Stimulated activated CD4-positive, alpha-beta T cell treated with anti-CD3 and anti-CD28 coated beads, TNF-alpha, amount 100 ng/mL, for 24 hours (primary cell): ENCODE measurements at places on chromosomes 7 and 10.

GRCh38 chr7:26151953-26152781 is at the start of gene NFE2L3:
Gene NFE2L3, plus strand, starts transcription at chr7:26152198. Its CDS starts 301 bp downstream, at chr7:26152499.
- peak; percentile 64 for DNase-seq

GRCh38 chr7:41809529-41809939 is 106.6 kb upstream of the INHBA start:
- DNase-seq, result no peak

- DNase-seq, result no peak
These were observed 818 bp upstream of the SUPV3L1 start for GRCh38 chr10:69179089-69179742.

DNA sequence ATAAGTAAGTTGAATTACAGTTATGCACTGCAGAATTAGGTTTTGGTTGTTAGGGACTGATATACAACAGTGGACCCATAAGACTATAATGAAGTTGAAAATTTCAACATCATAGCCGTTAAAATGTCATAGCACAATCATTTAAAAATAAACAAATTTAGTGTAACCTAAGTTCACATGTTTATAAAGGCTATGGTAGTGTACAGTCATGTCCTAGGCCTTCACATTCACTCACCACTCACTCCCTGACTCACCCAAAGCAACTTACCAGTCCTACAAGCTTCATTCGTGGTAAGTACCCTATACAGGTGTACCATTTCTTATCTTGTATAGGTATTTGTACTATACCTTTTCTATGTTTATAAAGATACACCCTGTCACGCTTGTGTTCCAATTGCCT is 113.7 kb downstream of the RAB11FIP2 start:
- no peak for DNase-seq

DNA sequence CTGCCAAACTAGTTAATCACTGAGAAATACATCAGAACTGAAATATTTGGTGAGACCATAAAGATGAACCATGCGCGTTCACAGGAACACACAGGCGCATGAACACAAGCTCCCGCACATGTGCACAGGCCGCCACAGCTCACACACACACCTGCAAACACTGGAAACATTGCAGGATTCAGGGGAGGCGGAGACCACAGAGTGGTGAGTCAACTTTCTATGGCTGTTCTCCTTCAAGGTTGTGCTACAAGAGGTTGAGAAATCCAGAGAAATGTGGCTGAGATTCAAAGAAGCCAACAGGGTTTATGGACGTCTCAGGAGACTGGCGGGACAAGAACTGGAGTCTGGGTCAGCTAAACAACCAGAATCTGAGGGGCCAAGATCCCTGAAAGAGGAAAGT is 17.8 kb downstream of the ESYT2 start:
- DNase-seq, result peak; percentile 70

- DNase-seq, result no peak
These were observed 462 bp downstream of the KIAA1549 start for GRCh38 chr7:138980563-138981291.

DNA sequence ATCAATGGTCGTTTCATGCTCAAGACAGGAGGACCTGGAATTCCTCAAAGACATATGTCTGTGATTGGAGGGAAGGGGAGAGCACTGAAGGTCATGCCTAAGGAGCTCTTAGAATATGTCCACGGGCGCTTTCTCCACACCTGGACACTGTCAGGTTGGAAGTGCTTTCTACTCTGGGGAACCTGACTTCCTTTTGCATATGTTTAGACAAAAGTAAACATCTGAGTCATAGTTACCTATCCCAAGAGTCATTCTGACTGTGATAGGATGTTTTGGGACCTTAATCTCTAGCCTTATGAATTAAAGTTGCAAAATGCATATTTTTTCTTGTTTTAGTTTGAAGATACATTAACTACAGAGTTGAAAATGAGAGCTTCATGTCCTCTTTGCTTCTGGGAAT is 251.7 kb downstream of the KLF6 start:
- DNase-seq, result no peak

GRCh38 chr10:120926611-120927010 is 75.4 kb downstream of the WDR11 start:
- DNase-seq, result no peak

DNA sequence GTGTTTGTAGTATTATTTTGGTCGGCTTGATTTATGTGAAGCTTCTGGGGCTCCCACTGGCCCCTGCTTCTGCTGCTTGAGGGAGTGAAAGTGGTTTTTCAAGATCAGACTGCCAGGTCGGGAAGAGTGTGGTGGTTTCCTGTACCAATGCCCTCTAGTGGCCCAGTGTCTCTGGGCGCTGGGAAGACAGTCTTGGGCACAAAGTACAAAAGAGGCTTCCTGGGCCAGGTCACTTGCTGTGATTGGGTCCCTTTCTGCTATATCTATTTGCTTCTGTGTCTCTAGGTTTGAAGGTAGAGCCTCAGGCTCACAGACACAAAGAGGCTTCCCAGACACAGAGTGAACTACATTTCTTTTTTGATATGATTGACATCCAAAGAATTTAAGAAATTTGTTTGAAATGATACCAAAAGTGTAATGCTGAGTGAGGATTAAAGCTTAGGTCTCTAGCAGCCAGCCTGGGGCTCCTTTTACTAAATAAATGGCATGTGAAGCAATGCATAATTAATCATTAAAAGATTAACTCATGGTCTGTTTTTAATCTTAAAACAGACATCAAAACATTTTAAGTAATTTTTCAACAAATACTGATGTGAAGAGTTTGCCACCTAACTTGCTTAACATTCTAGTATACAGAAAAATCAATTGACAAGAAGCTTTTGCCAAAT is 36.3 kb downstream of the ABCB1 start:
- DNase-seq, result peak; percentile 5

GRCh38 chr10:132602614-132603013 is 65.0 kb downstream of the INPP5A start:
- no peak for DNase-seq

GRCh38 chr7:129522088-129522970 is 20.0 kb downstream of the SMKR1 start:
- DNase-seq, result no peak

GRCh38 chr7:35555386-35555785 is 139.5 kb downstream of the HERPUD2 start:
- DNase-seq, result no peak

DNA sequence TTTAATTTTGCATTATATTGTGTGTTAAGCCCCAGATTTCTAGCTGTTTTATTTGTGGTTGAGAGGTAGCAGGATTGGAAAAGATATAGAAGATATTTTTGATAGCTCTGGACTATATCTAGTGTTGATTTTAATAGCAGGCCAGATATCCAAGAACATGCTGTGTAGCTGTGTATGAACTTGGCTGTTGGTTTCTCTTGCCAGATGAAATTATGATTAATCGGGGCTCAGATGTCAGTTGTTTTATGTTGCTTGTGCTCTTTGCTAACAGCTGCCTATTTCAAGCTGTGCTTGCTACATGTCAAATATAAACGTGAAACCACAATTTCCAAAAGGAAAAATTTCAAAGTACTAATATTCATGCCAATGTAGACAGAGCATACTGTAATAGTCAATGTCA is 141.1 kb downstream of the GRM3 start:
- DNase-seq, result no peak

GRCh38 chr10:78894841-78895195 is 173.9 kb upstream of the ZMIZ1 start:
- no peak for DNase-seq

DNA sequence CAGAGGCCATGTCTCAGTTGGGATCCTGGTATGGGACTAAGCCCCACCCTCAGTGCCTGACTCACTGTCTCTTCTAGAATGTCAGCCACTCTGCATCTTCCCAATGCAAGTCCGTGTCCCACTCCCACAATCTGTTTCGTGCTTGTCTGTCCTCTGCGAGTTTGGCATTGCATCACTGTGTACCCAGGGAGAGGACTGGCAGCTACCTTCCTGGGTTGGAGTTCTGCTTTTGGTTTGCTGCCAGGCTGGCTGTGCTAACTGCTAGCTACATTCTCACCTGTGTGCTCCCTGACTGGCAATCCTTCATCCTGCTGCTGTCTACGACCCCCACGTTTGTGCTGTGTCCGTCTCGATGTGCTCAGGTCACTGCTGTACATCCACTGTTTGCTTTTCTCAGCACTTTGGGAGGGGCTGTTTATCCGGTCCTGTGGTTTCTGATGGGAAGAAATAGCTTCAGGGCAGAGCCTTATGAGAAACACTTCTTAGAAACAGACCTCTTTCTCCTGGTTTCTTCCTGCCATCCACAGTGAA is 56.0 kb upstream of the GLI3 start:
- no peak for DNase-seq

GRCh38 chr7:138549082-138549481 is 89.0 kb downstream of the TRIM24 start:
- DNase-seq, result no peak

DNA sequence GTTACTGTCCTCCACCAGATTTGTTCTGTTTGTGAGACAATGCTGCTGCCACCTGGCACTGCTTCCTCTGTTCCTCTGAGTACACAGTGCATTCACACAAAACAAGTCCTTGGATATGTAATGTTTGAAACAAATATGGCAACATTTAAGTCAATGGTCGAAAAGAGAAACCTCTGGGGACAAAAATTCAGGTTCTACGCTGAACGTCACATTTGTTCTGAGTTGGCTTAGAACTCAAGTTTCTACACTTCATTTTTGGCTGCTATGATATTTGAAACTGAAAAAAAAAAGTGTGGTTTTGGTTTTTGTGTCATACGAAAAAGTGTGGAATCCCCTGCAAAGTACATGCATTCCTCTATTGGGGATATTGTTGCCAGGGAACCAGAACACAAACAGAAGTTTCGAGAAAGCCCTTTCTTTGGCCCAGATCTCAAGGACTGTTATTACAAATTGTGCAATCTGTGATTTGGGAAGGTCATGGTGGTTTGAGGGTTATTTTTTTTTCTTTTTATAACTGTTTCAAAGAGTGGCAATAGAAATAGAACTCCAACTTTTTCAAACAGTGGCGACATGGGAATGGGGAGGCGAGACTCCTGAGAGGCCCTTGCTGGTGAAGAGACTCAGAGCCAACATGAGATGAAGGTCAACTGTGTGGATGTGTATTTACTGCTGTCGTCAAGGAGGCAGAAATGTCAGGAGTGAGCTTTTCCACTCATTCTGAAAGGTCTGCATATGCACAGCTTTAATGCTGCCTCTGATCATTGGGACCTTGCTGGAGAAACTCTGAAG is 127.5 kb downstream of the CUBN start:
- peak; percentile 27 for DNase-seq

DNA sequence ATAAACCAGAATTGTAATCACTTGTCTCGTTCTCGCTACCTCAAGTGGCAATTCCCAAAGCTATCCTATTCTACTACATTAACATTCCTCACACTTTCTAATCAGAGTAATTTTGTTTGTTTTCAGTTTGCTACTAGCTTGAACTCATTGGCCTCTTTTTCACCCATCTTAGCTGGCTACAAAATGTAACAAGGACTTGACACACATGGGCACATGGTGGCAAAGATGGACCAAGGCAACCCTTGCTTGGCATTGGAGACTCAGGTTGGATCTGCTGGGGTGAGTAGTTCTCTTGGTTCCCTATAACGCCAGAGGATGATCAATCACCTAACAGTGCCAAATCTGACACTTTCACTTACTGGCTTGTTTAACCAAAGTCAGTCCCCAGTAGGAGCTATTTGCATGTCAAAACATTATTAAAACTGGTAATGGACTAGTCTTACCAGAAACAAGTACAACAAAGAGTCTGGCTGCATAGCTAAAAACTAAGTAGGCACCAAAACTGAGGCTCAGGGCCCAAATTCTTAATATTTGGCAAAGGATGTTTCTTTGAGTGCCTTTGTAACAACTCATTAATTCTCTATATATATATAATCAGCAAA is 1.9 kb downstream of the USP6NL start:
- no peak for DNase-seq

DNA sequence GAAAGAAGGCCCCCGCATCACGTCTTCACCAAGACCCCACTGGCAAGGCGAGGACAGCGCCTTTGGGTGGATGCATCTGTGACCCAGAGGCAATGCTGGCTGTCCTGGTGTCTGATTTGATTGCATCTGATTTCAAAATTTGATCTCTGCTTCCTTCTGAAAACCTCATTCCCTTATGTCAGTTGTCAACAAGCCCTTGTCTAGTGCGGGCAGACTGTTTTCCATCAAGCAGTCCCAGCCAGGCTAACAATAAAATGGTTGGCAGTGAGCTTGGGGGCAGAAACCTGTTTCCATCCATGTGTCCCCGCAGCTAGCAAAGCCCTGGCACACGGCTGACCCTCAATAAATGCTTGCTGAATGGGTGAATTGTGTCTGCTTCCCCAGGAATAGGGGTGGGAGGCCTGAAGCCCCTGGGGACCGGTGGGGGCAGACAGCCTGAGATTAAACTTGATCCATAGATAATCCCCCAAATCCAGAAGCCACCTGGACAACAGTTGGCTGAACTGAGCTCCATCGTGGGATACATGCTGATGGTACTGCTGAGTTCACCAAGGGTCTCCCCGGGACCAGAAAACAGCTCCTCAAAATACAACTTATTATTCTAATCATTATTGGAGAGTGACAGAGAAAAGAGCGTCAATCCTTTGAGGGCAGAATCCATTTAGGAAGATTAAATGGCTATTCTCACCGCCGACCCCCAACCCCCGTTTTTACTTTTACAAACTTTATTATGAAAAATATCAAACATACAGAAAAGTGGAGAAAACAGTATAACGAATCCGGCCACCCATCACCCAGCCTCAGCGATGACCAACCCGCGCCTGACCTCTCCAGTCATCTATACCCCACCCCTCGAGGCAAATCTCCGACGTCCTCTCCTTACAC is 912 bp upstream of the DUSP5 start:
- DNase-seq, result no peak

DNA sequence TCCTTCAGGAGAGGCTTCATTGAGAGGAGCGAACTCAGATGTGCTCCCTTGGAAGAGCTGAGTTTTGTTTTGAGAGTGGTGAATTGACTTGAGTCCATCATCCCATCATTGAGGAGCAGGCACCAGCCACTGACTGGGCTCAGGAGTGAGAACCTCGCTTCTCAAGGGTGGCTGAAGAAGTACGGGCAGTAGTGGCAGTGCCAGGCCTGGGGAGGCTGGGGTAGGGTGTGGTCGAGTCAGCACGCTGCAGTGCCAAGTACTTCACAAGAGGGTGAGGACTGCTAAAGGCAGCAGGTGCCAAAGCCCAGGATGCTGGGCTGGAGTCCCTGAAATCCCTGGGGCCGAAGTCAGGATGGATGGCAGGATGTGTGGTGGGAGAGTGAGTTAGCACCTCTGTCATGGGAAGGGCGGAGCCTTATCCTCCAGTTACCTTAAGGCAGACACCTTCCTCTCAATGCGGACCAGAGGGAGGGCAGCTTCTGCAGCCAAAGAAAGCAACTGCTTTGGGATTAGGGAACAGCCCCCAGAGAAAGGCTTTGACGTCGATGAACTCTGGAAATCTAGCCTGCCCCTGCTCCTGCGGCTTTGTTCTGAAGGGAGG is 210.3 kb downstream of the CAMK1D start:
- no peak for DNase-seq

- DNase-seq, result no peak
These were observed 13.8 kb downstream of the TCF7L2 start for GRCh38 chr10:112963835-112964234.

DNA sequence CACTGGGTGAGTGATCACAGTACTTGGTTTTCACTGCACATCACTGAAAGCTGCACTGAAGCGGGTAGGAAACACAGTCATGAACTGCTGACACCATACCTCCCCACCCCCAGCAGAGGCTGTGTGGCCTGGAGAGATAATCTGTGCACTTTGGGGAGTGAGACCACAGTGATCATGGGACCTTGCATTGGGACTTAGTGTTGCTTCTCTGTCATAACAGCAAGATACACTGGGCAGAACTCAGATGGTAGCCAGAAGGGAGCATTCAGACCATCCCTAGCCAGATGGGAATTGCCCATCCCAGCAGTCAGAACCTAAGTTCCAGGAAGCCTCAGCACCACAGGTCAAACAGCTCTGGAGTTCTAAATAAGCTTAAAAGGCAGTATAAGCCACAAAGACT is 346.4 kb upstream of the TMEM229A start:
- DNase-seq, result no peak
